ENCODE measurements at places on chromosomes 7 and 10.

- DNase-seq: no peak
Measured at GRCh38 chr10:7317786-7318446, 92.9 kb downstream of the SFMBT2 start.

GRCh38 chr7:22627136-22627535 lies 99.9 kb upstream of the IL6 start:
- DNase-seq: peak; percentile 67

DNA sequence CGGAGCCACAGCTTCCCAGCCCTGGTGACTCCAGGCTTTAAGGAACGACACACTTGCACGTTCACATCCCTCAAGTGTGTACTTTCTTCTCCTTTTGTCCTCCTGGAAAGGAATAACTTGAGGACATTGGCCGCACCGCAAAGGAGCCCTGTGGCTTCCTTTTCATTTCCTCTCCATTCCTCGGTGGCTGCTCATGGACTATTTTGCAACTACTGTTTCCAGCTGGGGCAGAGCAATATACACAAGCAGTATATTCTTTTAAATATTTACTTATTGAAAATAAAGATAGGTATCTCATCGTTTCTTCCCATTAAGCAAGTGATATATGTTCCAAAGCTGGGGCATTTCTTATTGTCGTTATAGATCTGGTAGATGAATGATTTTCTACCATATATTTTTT lies 97.2 kb upstream of the LYZL1 start:
- no peak for DNase-seq

GRCh38 chr7:128031901-128032604 lies 816 bp upstream of the LRRC4 start:
- peak; percentile 72 for DNase-seq

- DNase-seq: peak; percentile 98
Measured at GRCh38 chr7:48084727-48085432, 4.2 kb upstream of the UPP1 start.

- DNase-seq: no peak
Measured at GRCh38 chr7:90485734-90486316, 16.4 kb downstream of the PTTG1IP2 start.

- no peak for DNase-seq
Measured at GRCh38 chr10:108439397-108439796, 1274.9 kb upstream of the SORCS1 start.

DNA sequence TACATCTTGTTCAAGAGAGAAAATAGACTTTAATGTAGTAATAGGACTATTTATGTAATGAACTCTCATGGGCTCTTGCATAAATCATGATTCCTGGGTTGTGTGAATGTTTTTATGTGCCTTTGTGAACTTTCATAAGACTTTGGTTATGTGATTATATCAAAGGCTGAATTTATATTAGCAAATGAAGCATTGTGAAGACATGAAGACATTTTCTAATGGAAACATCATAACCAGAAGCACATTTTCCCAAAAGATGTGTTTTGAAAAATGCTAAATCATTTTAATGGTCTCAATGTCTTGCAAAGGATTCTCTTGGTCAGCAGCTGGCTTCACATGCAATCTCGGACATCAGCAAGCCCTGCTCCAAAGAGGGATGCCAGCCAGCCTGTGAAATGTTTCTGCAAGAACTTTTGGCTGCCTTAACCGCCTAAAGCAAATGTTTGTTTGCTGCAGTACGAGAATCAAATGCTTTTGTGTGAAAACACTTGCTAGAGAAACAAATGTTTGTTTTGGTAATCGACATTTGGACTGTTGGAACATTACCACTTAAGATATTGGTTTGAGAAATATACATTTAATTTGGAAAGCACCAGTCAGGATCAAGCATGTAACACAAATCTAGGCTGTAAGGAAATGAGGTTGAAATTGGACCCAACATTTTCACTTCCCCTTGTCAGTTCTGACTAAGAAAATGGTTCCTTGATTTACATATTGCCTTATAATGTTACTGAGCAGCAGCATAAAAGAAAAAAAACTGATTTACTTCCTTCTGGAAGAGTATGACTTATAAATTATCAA lies 102.1 kb downstream of the RTKN2 start:
- DNase-seq: no peak

DNA sequence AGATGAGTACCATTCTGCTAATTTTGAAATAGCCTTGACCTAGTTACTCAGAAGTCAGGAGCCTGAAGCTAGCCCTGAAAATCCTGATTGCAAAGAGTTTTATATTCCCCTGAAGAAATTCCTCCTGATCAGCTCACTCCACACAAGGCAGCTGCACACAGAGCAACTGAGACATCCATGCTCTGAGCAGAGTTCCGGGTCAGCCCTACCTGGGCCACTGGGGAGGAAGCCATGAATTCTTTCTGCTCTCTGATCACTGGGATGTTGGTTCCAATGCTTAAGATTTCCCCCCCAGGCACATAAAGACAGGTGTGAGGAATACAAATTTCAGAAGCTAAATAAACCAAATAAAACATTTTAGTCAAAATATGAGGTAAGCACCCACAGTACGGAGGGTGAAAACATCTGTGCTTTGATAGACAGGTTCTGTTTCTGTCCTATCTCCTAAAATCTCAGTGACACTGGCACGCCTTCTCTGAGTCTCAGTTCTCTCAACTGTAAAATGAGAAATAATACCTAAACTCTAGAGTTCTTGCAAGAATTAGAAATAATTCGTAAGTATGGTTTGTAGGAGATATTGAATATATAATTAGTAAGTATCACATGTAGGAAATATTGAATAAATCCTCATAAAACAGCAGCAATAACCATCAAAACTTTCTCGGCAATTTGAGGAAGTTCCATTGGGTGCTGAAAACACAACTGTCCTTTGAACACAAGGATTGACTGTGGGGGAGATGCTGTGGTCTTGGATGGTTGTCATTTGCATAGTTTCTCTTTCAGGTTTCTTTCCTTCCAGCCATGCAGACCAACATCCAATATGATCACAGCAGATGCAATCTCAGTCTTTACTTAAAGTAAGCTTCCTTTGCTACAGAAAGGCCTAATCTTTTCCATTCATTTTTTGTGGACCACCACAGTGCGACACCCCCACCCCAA lies 133.0 kb upstream of the TNS3 start:
- no peak for DNase-seq

DNA sequence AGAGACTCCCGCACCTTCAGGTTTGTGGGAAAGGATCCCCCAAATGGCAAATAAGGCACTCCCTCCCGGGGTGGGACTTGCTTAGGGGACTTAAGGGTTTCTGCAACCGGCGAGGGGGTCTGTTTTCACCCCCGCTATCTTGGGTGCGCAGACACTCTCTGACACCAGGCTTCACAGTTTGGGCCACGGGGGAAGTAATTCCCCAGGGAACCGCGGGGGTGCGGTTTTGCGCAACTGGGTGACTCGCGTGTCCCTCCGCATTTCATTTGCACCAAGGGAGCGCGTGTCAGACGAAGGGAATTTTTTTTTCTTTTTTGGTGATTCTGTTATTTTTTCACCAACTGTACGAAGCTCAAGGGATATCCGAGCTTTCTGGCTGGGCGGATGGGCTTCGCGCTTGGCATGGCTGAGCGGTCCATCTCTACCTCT lies 1.7 kb downstream of the GRM8 start:
- no peak for DNase-seq

GRCh38 chr7:33745934-33746333 lies 159.4 kb upstream of the BMPER start:
- no peak for DNase-seq

GRCh38 chr10:76454506-76455140 lies 1023.2 kb downstream of the LRMDA start:
- DNase-seq: no peak

DNA sequence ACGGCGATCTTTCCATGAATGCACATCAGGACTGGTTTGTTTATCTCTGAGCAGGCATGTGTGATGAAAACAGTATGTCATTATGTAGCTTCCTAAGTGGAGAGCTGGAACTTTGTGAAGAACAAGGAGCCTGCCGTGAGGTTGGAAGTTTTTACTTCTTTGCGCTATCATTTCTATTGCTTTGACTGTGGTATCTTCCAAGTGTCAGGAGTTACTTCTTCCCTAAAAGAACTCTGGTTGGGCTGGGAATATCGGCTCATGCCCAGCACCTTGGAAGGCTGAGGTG lies 167.4 kb upstream of the AHR start:
- DNase-seq: no peak

- no peak for DNase-seq
Measured at GRCh38 chr7:40646717-40647116, 511.9 kb downstream of the SUGCT start.

DNA sequence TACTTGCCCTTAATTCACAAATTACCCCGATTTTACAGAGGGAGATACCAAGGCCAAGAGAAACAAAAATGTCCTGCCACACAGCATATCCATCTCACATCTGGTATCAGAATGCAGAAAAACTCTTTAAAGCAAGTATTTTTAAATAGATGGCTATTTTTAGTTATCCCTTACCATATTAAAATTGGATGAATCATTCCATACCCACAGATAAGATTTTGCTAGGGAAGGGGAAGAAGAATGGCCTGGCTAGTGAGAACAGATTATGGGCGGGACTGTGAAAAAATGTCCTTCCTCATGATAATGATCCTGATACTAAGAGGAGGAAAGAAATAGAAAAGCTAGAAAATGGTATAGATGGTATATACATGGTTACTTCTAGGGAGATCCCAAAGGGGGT lies 80.6 kb upstream of the GATAD1 start:
- no peak for DNase-seq

DNA sequence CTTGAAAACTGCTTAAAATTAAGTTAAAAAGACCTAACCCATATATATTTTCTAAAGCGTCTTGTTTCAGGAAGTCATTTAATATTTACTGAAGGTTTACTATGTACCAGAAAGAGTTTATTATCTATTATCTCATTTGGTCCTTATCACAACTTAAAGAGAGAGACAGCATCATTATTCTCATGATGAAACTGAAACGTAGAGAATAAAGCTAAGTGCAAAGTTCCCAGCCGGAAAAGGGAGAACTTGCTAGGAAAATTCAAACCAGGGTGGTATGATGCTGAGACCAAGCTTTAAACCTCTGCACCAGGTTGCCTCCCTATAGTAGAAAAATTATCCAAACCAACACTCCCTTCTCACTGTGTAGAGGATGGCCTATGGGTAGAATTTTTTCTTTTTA lies 207.7 kb upstream of the BMPER start:
- no peak for DNase-seq

GRCh38 chr7:98978672-98979071 lies 100.3 kb downstream of the TRRAP start:
- DNase-seq: no peak

GRCh38 chr10:128125416-128125943 lies 743 bp downstream of the MKI67 start:
- no peak for DNase-seq

Measured in astrocyte of the cerebellum (primary cell).